ENCODE measurements at places on chromosomes 1 and 21. TPM values are rescaled to one million over a fixed set of nuclear protein-coding genes. Genes with fewer than 3 reads are reported as not detected.

- H3K4me1 ChIP-seq: no peaks in the 10 kb centered on the region
- H3K27ac ChIP-seq: no peak overlapping the region
- H3K36me3 ChIP-seq: no peaks in the 10 kb centered on the region
- H3K4me3 ChIP-seq: no peak overlapping the region
Measured at GRCh38 chr21:37060296-37060695, 12.6 kb downstream of the PIGP start.

GRCh38 chr21:28138272-28138671, 854.4 kb downstream of the LTN1 start:
- no peak overlapping the region for H3K4me3 ChIP-seq
- H3K36me3 ChIP-seq: no peaks in the 10 kb centered on the region
- no peaks in the 10 kb centered on the region for H3K4me1 ChIP-seq
- no peak for DNase-seq
- H3K27me3 ChIP-seq: no peaks in the 10 kb centered on the region

- no peak overlapping the region for H3K4me3 ChIP-seq
- H3K4me1 ChIP-seq: peaks cover 15% of the 10 kb centered on the region
- no peak for DNase-seq
- H3K36me3 ChIP-seq: peaks cover 6% of the 10 kb centered on the region
- H3K27me3 ChIP-seq: no peaks in the 10 kb centered on the region
Measured at GRCh38 chr1:160207771-160208556, 2.8 kb downstream of the PEA15 start.

DNA sequence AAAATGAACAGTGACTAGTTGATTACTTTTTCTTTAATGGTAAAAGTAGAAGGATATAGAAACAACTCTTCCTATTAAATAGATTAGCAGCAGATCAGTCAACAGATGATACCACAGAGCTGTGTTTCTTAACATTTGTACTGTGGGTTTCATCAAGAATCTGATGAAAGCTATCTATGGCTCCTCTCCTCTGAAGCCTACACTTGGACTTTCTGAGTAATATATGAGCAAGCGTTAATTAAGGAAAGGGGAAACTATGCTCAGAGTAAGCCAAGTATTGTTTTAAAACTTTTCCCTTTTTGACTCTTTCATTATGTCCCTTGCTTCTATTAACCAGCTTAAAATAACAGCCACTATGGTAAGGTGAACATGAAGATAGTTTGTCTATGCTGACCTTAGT, 10.8 kb downstream of the ARID4B start:
- no peak overlapping the region for H3K4me3 ChIP-seq
- no peaks in the 10 kb centered on the region for H3K27me3 ChIP-seq
- DNase-seq: no peak

Gene TMPRSS15
- total RNA-seq: not detected

Gene C1orf50
- total RNA-seq: 7.5 TPM
